Right ventricle myocardium superior (tissue), 1 donor: ENCODE measurements at places on chromosomes 12 and 14.

- no peak for DNase-seq
Measured at GRCh38 chr14:66496911-66497310, 10.7 kb downstream of the CCDC196 start.

DNA sequence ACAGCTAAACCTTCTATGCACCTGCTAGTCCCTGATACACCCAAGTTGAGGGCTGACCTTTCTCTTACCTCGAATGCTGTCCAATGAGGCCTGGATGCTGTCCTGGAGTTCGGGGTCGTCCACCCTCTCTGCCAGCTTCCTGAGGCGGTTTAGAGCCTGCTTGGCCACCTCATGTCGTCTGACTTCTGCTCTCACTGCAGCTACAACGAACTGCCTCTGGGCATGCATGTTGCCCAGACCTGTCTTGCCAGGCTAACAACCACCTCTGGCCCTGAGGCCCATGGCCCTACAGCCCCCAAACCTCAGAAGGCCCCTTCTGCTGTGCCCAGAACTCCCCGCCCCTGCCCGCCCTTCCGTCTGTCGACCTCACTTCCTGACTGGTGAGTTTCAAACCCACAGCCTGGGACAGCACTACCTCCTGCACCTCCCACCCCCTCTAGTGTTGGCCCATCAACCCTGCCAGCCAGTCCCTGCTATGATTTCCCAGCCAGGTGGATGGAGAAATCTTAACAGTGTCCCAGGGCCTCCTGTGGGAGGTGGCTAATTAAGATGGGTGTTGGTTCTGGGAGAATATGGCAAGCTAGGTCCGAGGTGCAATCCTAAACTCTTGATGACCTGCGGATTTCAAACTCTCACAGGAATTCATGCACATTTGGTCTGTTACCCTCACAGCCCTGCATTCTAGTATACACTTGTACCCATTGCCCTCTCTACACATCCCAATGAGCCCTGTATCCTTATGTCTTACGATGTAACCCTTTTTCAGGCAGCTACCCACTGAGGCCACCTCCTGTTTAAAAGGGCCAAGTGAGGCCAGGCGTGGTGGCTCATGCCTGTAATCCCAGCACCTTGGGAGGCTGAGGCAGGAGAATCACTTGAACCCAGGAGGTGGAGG is 2.7 kb upstream of the TSPAN31 start:
- peak; percentile 66 for DNase-seq

- DNase-seq: no peak
Measured at GRCh38 chr12:24554612-24555295, 394.1 kb downstream of the BCAT1 start.

DNA sequence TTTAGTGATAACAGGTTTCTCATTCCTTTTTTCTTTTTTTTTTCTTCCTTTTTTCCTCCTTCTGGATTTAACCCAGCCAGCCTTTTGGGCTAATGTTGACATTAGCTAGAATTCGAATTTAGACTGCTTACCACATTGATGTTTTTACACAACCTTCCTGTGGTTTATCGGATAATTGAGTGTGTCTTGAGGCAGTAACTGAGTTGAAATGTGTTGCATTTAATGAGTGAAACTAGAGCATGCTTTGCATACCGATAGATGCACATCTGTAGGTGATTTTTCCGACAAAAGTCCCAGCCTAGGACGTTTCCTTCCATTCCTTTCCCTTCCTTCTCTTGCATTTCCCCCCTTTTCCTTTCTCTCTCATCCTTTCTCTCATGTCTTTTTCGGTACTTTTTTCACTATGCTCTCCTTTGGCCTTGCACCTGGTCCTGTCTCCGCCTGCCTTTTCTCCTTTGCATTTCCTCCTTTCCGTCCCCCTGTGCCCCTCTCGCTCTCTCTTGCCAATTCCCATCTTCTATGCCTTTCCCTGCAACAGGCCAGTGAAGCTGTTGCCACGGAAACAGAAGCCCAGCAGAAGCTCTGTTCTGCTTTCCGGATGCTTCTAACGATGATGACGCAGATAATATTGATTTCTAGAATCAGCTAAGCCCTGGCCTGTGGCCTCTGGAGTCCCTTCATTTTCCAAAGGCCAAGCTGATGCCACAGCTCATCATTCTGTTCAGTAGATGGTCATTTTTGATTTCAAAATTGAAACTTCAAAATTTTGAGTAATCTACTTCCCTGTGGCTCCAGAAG is 76.1 kb downstream of the SLC25A47 start:
- DNase-seq: no peak

GRCh38 chr14:72513965-72514659 is 379.8 kb downstream of the DPF3 start:
- no peak for DNase-seq

GRCh38 chr14:23047034-23047634 is 5.1 kb downstream of the PSMB11 start:
- DNase-seq: no peak

GRCh38 chr12:103085541-103085940 is 128.1 kb downstream of the ASCL1 start:
- DNase-seq: no peak

GRCh38 chr12:104643819-104644669 is 187.3 kb downstream of the CHST11 start:
- peak; percentile 60 for DNase-seq

DNA sequence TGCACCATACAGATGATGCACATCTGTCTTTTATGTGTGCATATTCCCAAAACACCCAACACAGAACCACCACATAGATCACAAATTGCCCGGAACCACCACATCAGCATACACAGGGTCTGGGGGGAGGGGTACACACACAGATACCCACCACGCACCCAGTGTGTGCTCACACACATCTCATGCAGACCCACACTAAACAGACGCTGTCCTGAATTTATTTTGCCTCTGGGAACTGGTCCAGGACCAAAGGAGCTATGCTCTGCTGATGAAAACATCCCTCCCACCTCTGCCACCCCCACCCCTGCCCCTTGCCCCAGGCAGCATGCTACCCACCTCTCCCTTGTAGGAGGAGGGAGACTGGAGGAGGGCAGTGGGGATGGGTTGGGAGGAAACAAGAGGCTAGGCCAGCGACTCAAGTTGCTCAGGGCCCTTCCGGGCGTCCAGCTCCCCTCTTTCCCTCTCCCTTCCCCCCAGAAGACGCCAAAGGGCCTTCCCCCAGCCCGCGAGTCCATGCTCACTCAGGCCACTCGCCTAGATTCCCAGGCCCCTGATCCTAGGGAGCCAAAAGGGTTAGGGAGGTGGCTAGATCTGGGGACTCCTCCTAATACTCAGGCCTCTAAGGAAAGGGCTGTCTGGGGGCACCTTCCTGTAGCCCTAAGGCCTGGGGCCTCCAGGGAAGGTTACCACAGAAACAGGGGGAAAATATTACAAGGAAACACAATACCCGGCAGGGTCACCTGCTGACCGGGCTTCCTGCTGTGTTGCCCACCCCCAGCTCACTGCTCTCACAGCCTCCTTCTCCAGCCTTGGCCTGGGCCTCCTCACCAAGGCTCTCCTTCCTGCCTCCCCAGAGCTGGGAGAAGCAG is 3.1 kb downstream of the HDAC7 start:
- peak; percentile 48 for DNase-seq

GRCh38 chr12:102950107-102950949 is 7.1 kb upstream of the ASCL1 start:
- peak; percentile 44 for DNase-seq

DNA sequence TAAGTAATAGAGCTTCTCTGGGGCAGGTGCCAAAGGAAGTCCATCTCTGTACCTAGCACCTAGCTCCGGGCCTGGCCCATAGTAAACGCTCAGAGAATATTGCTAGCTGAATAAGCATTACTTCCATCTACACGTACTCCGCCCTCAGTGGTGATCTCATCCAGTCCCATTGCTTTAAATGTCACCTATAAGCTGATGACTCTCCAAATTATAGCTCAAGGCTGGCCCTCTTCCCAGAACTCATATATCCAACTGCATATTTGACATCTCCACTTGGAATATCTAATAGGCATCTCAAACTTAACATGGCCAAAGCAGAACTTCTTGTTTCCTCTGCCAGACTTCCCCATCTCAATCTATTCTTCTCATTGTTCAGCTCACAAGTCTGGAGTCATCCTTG is 6.9 kb upstream of the DYNLL1 start:
- no peak for DNase-seq

DNA sequence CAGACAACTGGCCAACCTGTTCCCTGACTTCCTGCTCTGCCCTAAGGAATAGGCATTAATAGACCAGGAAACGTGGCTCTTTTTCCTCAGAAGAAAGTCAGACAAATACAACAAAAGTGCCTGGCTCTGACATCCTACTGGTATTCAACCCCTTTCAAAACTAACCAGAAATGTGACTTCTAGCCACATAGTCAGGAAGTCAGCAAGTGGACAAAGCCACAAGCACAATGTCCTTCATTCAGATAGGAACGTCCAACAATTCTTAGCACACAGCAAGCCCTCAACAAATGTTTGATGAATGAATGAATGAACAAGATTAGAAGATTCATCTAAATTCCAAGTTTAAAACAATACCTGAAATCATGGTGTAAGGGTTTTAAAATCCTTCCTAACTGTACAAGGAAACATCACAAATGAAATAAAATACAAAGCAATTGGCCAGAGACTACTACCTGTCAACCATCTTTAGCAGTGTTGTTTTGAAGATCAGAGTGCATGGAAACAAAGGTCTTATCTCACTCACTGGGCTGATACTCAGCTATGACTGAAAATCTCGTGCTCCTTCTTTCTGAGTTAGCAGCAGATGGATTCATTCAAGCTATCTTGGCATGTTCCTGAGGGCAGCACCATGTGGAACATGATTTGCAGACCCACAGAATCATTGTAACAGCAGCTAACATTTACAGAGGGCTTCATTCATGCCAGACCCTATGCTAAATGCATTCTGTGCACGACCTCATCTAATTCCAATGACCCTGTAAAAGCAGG is 16.5 kb downstream of the APPL2 start:
- DNase-seq: no peak

GRCh38 chr12:13248964-13249363 is 52.4 kb downstream of the EMP1 start:
- DNase-seq: no peak

DNA sequence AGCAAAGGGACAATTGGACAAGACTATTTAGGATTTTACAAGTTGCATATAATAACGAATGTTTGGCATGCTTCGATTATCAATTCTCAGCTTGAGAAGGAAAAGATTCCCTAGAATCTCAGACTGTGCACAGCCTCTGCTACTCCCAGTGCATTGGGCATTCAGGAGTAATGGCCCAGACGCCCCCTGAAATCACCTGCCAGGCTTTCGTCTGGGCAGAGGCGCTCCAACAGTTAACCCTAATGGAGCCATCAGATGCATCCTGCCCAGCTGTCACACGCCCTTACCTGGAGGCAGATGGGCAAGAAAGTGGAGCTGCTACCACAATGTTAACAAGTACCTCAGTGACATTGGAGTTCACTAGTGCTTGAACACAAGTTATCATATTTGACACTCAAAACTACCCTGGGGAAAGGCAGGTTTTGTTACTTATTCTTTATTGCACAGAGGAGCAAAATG is 927 bp upstream of the LRP6 start:
- DNase-seq: no peak

GRCh38 chr14:84080944-84081343 is 1449.0 kb upstream of the FLRT2 start:
- DNase-seq: no peak

GRCh38 chr12:117521346-117521745 is 159.9 kb upstream of the NOS1 start:
- no peak for DNase-seq

- no peak for DNase-seq
Measured at GRCh38 chr12:24463375-24463774, 485.5 kb downstream of the BCAT1 start.

- no peak for DNase-seq
Measured at GRCh38 chr14:39446131-39446744, 14.0 kb upstream of the FBXO33 start.

GRCh38 chr12:75665216-75665615 is 153.8 kb upstream of the KRR1 start:
- no peak for DNase-seq

DNA sequence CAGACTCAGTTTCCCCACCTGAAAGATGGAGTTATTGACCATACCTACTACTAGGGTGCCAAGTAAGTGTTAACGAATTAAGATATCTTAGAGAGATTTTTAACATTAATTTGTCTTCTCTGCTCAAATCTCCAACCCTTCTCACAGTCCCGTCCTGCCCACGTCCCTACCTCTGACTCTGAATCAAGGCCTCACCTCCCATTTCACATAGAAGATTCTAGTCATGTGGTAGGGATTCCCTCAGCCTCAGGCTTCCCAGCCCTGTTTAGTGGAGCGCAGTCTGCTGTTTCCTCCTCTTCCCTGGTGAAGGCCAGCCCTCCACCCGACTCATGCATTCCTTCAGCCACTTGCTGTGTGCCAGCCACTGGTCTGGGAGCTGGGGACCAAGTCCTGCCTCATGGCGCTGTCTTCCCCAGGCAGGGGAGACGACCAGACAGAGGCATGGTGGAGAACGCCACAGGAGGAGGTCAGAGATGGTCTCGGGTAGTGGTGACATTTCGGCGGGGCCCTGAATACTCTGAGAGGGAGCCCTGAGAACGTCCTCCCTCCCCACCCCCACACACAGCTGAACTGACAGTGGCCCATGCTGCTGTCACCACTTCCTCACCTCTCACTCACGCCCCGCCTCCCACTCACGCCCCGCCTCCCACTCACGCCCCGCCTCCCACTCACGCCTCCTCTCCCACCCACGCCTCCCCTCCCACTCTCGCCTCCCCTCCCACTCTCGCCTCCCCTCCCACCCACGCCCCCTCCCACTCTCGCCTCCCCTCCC is 38.8 kb downstream of the TMEM63C start:
- DNase-seq: no peak
